ENCODE measurements at places on chromosomes 11 and 22.

DNA sequence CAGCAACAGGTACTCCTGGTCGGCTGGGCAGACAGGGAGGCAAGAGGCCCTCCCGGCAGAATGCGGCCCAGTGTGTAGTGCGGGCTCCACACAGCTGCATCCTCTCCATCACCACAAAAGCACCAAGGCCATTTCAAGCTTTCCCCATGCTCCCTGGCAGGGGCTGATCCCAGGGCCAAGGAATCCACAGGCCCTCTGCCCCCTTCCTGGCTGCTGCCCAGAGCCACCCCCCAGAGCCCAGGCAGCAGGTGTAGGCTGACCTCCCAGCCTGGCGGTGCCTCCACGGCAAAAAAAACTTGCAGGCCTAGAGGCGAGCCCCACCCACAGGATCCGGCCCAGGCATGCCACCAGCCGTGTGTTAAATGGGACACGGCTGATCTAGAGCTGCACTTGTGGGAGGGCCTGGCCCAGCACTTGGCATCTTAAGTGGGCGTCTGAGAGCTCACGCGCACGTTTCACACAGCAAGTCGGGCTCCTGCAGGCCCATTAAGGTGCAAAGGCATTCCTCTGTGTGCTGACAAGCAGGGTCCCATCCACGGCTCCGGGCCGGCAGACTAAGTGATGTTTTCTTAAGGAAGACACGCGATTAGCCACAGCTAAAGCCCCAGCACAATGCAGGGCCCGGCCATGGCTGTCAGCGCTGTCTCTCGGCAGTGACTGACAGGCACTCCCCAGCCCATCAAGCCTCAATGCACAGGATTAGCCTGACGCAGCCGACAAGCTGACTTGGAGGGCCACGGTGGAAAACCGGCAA lies 19.8 kb upstream of the GNB1L start:
- DNase-seq: no peak

- DNase-seq: no peak
Observed at GRCh38 chr11:113668255-113668654, 37.9 kb downstream of the TMPRSS5 start.

- DNase-seq: no peak
Observed at GRCh38 chr11:85619499-85619898, 7.6 kb downstream of the DLG2 start.

DNA sequence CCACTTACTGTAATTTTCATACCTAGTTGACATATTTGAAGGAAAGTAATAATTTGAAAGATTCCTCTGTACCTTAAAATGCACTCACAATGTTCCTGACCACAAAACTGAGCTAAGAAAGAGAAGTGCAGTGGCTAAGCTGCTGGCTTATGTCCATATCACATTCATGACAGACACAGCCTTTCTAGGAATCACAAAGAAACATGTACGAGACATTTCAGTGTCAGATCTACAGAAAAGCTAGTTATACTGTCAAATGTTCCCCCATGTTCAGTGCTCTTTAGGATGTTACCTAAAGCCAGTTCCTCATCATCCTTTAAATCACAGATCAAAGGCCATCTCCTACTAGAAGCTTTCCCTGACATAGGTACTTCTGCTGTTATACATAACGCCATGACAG lies 142.2 kb upstream of the C11orf58 start:
- no peak for DNase-seq

GRCh38 chr11:118427707-118428106 lies 8.6 kb upstream of the KMT2A start:
- no peak for DNase-seq

DNA sequence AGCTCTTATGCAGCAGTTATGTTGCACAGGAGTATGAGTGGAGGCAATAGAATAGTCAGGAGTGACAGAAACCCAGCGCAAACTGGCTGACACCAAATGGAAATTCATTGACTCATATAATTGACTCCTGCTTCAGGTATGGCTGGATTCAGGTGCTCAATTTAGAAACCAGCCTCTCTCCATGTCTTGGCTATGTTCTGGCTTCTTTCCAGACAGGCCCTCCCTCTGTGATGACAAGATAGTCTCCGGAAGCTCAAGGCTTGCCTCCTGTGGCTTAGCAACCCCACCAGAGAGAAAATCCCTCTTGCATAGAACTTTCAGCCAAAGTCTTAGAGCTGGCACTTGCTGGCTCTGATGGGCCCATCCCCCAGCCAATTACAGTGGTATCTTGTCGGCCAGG lies 28.1 kb upstream of the MN1 start:
- no peak for DNase-seq

DNA sequence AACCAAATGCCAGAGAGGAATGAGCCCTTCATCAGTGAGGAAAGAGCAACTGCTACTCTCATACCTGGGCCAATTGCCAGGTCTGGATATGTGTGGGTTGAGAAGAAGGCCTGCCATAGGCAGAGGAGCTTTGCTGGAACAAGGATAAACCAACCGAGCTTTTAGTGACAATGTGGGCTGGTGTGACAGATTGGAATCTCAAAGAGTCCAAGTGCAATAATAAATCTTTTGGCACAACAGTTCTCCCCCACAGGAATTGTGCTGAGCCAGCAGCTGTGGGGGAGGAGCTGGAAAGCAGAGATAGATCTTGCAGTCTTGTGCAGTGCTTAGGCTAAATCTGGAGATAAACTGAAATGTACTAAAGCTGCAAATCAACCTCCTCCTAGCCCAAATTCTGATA lies 79.4 kb upstream of the ISX start:
- DNase-seq: no peak

All from cortex of kidney (tissue), 1 donor.